ENCODE measurements at places on chromosomes 3 and 15.

DNA sequence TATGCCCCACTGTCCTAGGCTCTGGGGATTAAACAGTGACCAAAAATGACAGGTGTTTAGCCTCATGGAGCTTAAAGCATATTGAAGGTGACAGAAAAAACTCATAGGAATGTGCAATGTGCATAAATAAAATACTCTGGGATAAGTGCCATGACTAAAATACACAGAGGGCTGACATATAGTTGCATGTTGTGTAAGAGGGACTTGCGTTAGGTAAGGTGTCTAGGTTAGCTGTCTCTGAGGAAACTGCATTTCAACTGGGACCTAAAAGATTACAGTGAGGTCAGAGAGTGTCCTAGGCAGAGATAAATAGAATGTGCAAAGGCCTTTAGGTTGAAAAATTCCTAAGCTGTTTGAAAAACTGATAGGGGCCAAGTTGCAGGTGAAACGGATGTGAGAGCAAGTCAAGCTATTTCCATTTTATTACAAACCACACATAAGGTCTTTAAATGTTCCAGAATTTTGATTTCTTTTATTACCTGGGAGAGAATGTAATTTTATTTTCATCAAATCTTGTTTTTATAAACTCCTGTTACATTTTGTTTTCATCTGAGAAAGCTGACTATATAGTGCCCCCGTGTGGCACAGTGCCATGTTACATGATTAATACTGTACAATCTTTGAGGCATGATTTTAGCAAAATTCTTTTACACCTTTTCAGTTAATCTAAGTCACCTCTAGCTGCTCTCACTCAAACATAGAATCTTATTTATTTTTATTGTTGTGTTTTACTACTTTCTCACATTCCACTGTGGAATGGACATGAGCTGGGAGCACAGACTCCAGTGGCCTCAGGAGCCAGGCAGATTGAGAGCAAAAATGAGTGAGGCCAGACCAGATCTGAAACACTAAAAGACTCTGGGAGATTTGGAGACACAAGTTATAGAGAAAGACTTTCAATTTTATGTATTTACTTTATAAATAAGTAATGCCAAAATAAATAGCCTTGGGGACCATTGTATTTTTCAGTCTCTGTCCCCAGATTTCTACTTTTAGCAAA, 259.6 kb upstream of the ZNF717 start:
- DNase-seq, result no peak

DNA sequence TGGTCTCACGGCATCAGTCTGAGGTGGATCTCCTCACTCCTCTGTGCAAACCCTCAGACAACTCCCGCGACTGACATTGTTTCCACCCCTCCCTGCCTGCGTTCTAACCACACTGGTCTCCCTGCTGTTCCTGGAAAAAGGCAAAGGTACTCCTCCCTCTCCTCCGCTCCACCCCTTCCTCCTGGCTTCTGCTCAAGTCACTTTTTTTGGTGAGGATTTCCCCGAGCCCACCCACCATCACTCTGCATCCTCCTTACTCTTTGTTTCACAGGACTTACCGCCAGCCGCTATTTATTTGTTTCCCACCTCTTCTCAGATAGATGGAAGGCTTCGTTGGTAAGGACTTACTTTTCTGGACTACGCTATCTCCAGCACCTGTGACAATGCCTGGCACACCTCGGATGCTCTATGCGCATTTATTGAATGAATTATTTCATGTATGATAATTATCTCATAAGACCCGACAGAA, 25.6 kb downstream of the PRR23E start:
- no peak for DNase-seq

DNA sequence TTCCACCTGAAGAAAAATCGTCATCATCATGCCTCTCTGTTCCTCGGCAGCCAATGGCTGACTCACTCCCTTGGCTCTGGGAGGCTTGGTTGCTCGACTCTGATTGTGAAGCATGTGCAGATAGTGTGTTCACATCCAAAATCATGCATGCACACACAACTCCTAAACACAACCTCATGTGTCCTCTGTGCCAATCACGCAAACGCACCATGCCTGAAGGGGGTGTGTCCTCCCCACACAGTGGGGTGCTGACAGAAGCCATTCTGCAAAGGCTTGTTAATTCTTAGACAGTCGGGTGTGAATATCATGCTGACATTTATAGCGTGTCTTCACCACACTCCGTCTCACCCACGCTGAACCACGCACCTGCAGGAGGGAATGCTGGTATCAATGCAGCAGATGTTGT, 11.4 kb upstream of the CCDC174 start:
- DNase-seq, result no peak

DNA sequence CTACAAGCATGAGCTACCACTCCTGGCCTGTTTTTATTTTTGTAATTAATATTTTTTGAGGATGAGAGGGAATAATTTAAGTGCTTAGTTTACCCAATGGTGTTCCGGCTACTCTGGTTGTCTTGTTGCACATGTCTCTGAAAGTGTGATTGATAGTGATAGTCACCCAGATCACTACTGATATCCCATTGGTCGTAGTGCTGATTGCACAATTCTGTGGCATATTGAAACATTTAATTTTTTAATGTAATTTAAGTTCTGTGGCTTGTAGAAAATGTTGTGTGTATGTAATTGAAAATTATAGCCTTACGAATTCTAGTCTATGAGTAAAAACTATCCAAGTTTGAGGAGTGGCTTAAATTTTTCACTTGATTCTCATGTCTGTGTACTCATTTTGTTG, 11.9 kb downstream of the ARIH2 start:
- no peak for DNase-seq

- no peak for DNase-seq
These were observed 1159.5 kb downstream of the IGSF11 start for GRCh38 chr3:117874904-117875874.

DNA sequence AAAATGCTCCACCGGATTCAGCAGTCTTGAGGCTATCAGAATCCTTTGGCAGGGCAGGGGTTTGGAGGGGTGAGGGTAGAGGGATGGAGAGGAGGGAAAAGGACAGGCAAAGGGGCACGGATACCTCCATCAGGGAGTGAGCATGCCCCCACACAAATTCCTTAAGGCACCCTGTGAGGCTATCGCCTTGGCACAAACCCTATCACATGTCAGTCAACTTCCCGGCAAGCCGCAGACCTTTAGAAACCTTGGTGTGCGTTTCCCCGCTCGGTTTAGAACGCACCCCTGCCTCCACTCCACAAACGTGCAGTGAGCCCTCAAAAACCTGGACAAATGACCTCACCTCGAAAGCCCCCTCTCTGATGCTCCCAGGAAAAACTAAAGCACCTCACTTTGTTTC, 422 bp upstream of the SETMAR start:
- no peak for DNase-seq

DNA sequence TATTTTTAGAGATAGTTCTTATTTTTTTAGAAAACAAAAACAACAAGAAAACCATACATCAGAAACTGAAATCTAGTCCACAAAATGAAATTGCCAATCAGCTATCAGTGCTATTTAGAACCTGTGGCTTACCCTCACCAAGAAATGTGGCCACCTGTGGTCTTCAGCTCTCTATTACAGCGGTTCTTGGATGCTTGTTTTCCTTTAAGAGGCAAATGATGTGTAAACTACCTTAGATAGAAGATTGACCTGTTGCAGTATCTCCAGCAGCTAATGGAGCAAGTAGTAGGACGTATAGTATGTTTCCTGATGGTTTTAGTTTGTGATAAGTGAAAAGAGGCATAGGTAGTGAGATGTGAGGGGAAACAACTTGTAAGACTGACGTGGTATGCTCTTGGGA, 21.2 kb downstream of the TFG start:
- no peak for DNase-seq

- DNase-seq, result no peak
These were observed 148.5 kb downstream of the IGF1R start for GRCh38 chr15:98796685-98797357.

DNA sequence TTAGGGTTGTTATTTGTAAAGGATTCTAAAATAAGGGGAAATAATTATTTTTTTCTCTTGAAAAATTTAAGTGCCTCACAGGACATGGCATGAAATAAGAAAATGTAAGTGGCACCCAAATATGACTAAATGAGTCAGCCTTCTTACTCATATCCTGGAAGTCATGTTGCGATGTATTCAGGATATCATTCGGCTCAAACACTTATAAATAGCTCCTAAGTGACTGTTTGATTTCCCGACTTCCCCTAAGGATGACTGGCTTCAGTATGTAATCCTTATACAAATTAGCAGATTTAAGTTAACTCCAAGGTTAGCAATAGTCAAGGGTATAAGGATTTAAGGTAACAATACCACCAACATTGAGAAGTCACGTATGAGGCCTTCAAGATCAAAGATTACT, 57.3 kb upstream of the OSTN start:
- DNase-seq, result no peak

- DNase-seq, result no peak
These were observed 92.6 kb upstream of the ALDH1A3 start for GRCh38 chr15:100786901-100787566.

DNA sequence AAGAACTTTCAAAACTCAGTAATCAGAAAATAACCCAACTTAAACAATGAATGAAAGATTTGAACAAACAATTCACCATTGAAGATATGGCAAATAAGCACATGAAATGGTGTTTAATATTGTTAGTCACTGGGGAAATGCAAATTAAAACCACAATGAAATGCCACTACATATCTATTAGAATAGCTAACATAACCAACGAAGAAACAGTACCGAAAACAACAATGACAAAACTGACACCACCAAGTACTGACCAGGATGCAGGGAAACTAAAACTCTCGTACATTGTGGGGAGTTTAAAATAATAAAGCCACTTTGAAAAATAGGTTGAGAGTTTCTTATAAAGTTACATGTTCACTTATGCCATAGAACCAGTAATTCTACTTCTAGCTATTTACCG, 69.1 kb downstream of the KBTBD8 start:
- DNase-seq, result no peak

DNA sequence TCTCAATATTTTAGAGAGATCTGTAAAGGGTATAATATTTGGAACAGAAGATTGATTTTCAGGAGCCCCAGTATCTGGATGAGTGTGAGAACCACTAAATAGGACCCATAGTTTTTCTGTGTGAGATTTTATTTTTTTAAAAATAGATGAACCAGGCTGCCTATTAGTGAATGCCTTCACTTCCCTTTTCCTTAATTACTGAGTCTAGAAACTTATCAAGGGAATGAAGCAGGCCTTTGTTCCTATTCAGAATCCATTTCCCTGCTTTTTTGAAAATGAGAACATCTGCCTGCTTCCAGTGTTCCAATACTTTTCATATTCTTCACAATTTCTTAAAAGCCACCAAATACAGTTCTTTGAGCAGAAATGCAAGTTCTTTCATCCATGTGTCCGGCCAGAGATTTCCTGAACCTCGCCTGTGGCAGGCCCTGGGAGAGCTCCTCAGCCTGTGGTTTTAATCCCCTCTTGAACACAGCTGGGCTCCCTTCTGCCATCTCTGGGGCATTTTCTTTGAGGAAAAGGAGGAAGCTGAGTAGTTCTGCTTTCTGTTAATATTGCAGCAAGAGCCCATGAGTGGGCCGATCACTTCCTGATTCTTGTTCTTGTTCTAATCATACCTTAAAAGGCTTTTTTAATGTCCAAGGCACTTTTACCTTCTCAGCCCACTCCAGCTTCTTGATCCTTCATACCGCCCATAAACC, 4.7 kb downstream of the EHD4 start:
- no peak for DNase-seq

DNA sequence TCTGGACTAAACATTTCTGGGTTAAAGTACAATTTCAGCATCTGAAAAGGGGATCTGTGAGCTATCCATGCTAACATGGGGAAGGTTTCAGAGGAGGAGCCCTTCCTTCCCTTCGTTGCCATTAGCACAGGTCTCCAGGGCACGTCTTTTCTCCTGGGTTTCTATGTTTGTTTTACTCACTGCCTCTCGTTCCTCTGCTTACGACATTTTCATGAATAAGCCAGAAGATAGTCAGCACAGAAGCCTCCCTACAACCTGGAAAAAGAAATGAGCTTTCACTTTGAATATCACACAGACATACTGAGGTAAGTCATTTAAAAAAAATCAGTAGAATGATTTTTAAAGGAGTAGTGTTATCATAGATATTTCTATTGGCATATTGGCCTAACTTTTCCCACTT, 117.2 kb upstream of the KCNMB2 start:
- peak; percentile 56 for DNase-seq

DNA sequence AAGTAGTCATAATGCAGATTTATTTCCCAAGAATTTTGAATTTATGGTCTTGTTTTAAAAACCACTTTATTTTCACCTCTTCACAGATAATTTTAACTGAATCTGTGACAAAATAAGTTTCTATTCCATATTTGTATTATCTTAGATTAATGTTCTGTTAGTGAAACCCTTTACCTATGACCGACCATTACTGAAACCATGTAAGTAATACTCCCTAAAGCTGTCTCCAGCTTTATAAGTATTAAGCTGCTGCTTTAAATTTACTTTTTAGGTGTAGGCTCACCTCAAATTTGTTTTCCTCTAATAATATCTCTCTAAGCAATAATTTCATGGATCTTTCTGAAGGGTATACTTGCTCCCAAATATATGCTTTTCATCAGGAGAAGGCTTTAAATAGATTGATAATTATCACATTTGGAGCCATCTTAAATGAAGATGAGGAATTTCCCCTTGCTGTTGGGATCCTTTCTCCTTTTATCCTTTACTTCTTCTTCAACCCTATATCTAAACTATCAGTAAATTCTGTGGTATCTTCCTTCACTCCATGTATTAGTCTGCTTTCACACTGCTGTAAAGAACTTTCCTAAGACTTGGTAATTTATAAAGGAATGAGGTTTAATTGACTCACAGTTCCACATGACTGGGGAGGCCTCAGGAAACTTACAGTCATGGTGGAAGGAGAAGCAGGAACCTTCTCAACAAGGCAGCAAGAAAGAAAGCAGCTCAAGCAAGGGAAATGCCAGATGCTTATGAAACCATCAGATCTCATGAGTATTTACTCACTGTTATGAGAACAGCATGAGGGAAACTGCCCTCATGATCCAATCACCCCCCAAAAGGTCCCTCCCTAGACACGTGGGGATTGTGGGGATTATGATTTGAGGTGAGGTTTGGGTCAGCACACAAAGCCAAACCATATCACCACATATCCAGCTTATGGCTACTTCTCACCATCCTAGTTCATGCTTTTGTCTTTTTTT, 92.3 kb upstream of the P2RY1 start:
- DNase-seq, result no peak

DNA sequence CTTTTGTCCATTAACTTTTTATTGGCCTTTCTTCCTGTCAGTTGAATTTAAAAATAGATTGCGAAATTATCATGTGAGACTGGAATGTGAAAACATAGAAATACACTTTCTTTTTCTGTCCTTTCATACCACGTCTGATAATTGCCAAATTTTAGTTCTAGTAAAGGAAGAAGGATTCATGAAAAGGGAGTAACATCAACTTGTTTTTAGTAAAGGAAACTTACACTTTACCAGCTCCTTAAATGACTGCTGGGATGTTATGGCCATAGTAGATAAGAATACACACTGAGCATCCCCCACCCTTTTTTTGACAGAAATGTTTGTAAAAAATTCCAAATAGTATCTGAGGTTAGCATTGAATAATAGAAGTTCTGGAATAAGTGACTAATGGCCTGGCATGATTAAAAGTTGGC, 137.9 kb downstream of the NEO1 start:
- DNase-seq, result no peak

- DNase-seq, result no peak
These were observed 59.9 kb upstream of the COL8A1 start for GRCh38 chr3:99578339-99578970.

All from NCI-H1436 treated with DMSO at 0.1 percent for 48 hours (cell line).